T-cell (primary cell): ENCODE measurements at places on chromosomes 6 and 20. TPM values are rescaled to one million over a fixed set of nuclear protein-coding genes. Genes with fewer than 3 reads are reported as not detected.

- peaks cover 65% of the 10 kb centered on the region for H3K4me1 ChIP-seq
- H3K27me3 ChIP-seq = no peaks in the 10 kb centered on the region
- no peak for DNase-seq
- H3K4me3 ChIP-seq = peak overlapping the region; percentile 21
- H3K27ac ChIP-seq = peak overlapping the region; percentile 75
These were observed 18.8 kb downstream of the TOP1 start for GRCh38 chr20:41047279-41047974.

DNA sequence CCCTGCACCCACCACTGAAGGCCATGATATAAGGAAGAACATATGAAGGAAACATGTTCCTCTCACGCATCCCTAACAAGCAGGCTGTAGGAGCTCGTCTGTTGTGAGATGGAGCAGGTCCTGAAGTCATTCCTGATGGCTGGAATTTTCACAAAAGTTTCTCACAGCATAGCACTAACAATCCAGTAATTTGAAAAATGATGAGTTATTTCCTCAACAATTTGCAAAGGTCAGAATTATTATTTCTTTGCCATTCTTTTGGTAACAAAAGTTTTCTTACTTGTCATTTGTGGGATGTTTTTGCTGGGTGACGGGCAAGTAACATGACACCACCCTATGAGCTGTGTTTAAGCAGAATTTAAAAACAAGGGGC, 27.6 kb upstream of the FRMD1 start:
- no peaks in the 10 kb centered on the region for H3K4me1 ChIP-seq
- DNase-seq = no peak
- peaks cover 4% of the 10 kb centered on the region for H3K27me3 ChIP-seq
- no peak overlapping the region for H3K4me3 ChIP-seq
- no peaks in the 10 kb centered on the region for H3K36me3 ChIP-seq

GRCh38 chr6:39273406-39273821, 40.8 kb downstream of the KCNK17 start:
- no peaks in the 10 kb centered on the region for H3K27me3 ChIP-seq
- no peak overlapping the region for H3K4me3 ChIP-seq
- H3K36me3 ChIP-seq = no peaks in the 10 kb centered on the region
- H3K4me1 ChIP-seq = no peaks in the 10 kb centered on the region
- no peak for DNase-seq

DNA sequence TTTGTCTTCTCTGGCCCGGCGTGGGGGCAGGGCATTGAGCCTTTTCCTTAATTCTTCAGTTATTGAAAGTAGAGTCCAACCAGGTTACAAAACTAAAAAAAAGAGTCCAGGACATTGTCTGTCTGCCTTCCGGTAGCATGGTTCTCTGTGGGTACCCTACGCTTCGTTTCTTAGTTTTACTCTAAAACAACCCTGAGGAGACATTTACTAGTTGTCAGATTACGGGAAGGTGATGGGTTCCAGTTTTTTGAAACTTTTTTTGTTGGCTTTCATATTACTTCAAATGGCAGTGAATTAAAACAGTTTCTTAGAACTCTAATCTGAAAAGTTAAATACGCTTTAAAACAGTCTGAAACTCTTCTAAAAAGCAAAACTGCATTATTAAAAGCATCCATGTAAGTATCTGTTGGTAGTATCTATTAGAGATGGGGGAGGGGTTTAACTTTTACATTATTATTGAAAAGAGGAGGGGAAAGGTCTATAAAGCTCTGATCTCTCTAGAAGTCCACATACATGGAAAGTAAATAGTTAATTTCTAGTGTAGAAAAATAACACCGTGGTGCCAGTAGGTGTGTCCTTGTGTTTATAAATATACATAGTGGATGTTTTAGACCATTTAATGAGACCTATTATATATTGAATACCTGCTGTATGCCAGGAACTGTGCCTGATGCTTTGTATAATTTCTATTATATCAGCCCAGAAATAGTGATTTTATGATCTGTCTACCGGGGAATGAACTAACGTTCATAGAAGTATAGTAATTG, 2.2 kb downstream of the BICRAL start:
- H3K4me1 ChIP-seq = peaks cover 37% of the 10 kb centered on the region
- H3K27me3 ChIP-seq = no peaks in the 10 kb centered on the region
- peak overlapping the region; percentile 99 for H3K27ac ChIP-seq
- peaks cover 7% of the 10 kb centered on the region for H3K36me3 ChIP-seq
- peak overlapping the region; percentile 62 for H3K4me3 ChIP-seq
- DNase-seq = no peak

GRCh38 chr6:163641706-163642105, 227.2 kb downstream of the QKI start:
- peaks cover 6% of the 10 kb centered on the region for H3K27me3 ChIP-seq
- no peak overlapping the region for H3K4me3 ChIP-seq
- H3K36me3 ChIP-seq = no peaks in the 10 kb centered on the region
- DNase-seq = no peak

DNA sequence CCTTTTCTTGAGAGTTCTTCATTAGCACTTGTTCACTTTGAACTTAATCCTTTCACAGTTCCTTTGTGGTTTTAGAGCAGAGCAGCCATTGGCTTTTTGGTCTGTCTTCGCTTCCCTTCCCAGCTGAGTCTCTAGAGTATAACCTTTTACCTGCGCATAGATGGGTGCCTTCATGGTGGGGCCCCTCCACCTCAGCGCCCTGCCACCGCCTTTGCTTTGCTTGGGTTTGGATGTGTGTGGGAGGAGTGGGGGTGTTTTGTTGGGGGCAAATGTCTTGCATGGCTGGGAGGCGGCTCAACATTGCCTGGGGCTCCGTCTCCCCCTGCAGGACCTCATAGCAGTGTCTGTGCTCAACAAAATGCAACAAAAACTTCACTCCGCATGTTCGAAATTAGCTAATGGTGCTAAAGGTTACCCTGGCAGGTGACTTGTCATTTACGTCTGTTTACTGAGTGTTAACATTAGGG, 11.9 kb downstream of the PYGB start:
- DNase-seq = peak; percentile 19
- no peaks in the 10 kb centered on the region for H3K27me3 ChIP-seq
- H3K4me1 ChIP-seq = peaks cover 37% of the 10 kb centered on the region
- H3K36me3 ChIP-seq = no peaks in the 10 kb centered on the region

DNA sequence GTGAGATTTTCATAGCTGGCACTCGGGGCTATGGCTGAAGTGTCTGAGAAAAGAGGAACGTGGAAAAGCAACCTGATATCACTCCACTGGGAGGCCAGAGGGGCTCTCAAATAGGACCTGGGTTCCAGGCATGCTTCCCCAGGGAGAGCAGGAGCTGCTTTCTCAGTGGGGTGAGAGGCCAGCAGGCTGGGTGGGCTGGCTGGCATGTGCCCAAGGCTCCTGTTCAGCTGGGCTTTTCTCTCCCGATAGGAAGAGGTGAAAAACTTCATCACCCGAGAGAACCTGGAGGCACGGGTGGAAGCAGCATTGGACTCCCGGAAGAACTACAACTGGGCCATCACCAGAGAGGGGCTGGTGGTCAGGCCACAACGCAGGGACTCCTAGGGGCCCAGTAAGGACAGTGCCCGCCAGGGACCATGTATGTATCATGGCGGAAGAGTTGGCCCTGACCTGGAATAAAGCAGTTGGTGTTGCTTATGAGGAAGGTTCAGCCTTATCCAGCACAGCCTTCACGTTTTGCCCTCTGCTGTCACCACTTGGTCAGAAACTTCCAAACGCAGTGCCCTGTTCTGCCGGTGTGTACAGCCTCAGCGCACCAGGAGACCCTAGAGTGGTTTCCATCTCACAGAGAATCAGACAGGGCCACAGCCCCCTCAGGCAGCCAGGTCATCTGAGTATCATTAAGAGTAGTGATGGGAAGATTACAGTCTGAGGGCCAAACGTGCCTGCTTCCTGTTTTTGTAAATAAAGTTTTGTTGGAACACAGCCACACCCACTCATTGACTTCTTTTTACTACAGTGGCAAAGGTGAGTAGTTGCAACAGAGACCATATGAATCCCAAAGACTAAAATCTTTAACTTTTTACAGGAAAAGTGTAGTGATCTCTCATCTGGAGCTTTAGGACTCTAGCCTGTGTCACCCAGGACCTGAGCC, 1.9 kb downstream of the MRPS26 start:
- H3K36me3 ChIP-seq = peaks cover 27% of the 10 kb centered on the region
- no peak for DNase-seq
- no peak overlapping the region for H3K27ac ChIP-seq
- no peak overlapping the region for H3K4me3 ChIP-seq
- no peaks in the 10 kb centered on the region for H3K27me3 ChIP-seq
- H3K4me1 ChIP-seq = peaks cover 4% of the 10 kb centered on the region

DNA sequence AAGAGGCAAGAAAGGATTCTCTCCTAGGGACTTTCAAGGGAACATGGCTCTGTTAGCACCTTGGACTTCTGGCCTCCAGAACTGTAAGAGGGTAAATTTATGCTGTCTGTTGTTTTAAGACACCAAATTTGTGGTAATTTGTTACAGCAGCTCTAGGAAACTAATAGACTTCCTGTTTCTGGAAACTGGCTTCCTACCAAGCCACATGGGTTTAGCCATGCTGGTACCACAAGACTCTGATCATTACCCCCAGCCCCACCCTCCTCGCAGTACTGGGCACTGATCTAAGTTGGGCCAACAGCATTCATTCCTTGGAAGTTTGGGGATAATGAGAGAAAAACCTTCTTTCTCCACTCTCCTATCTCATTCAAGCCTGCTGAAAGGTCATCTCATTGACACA, 109.5 kb upstream of the SMLR1 start:
- H3K4me1 ChIP-seq = no peaks in the 10 kb centered on the region
- H3K27me3 ChIP-seq = no peaks in the 10 kb centered on the region
- no peaks in the 10 kb centered on the region for H3K36me3 ChIP-seq
- no peak for DNase-seq
- H3K4me3 ChIP-seq = no peak overlapping the region

- H3K4me3 ChIP-seq = no peak overlapping the region
- no peak overlapping the region for H3K27ac ChIP-seq
- no peaks in the 10 kb centered on the region for H3K27me3 ChIP-seq
- no peak for DNase-seq
- H3K4me1 ChIP-seq = no peaks in the 10 kb centered on the region
- H3K36me3 ChIP-seq = no peaks in the 10 kb centered on the region
These were observed 429.1 kb downstream of the HTR1B start for GRCh38 chr6:77034161-77034560.

GRCh38 chr6:73796881-73797280, 100.9 kb downstream of the CD109 start:
- no peaks in the 10 kb centered on the region for H3K36me3 ChIP-seq
- no peaks in the 10 kb centered on the region for H3K4me1 ChIP-seq
- H3K27me3 ChIP-seq = no peaks in the 10 kb centered on the region

GRCh38 chr6:149071997-149072396, 245.5 kb upstream of the TAB2 start:
- DNase-seq = no peak
- no peaks in the 10 kb centered on the region for H3K27me3 ChIP-seq
- no peak overlapping the region for H3K27ac ChIP-seq
- H3K36me3 ChIP-seq = no peaks in the 10 kb centered on the region

- no peaks in the 10 kb centered on the region for H3K4me1 ChIP-seq
- H3K27ac ChIP-seq = peak overlapping the region; percentile 24
- no peak overlapping the region for H3K4me3 ChIP-seq
- H3K36me3 ChIP-seq = no peaks in the 10 kb centered on the region
These were observed 7.0 kb downstream of the MUC21 start for GRCh38 chr6:30990422-30991086.

- no peak for DNase-seq
- no peak overlapping the region for H3K27ac ChIP-seq
- no peaks in the 10 kb centered on the region for H3K36me3 ChIP-seq
- no peaks in the 10 kb centered on the region for H3K4me1 ChIP-seq
These were observed 261.5 kb downstream of the KIF16B start for GRCh38 chr20:16311756-16312155.

DNA sequence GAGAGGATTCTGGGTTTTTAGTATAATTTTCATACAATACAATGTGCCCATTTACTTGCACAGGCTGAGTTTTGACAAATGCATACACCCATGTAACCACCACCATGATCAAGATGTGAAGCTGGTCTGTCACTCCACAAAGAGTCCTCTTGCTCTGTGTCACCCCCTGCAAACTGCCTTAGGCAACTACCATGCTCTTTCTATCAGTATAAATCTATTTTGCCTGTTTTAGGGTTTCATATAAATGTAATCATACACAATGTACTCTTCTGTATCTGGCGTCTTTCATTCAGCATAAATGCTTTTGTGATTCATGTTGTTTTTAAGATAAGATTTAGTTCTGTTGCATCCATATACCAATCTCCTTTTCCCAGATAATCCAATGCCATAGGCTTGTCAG, 181.9 kb upstream of the KCNG1 start:
- no peaks in the 10 kb centered on the region for H3K36me3 ChIP-seq
- no peak overlapping the region for H3K4me3 ChIP-seq
- H3K4me1 ChIP-seq = no peaks in the 10 kb centered on the region
- no peak overlapping the region for H3K27ac ChIP-seq
- H3K27me3 ChIP-seq = peaks cover 9% of the 10 kb centered on the region

GRCh38 chr20:60054716-60055634, 96.8 kb downstream of the CDH26 start:
- H3K27me3 ChIP-seq = no peaks in the 10 kb centered on the region
- peak overlapping the region; percentile 52 for H3K4me3 ChIP-seq
- H3K4me1 ChIP-seq = peaks cover 34% of the 10 kb centered on the region
- H3K27ac ChIP-seq = peak overlapping the region; percentile 66

GRCh38 chr6:3363296-3364025, 93.4 kb downstream of the SLC22A23 start:
- no peaks in the 10 kb centered on the region for H3K36me3 ChIP-seq
- H3K4me1 ChIP-seq = no peaks in the 10 kb centered on the region
- no peak overlapping the region for H3K27ac ChIP-seq
- peaks cover 17% of the 10 kb centered on the region for H3K27me3 ChIP-seq
- no peak for DNase-seq

GRCh38 chr6:136039185-136039584, 187.7 kb downstream of the PDE7B start:
- H3K4me3 ChIP-seq = no peak overlapping the region
- H3K4me1 ChIP-seq = no peaks in the 10 kb centered on the region
- no peaks in the 10 kb centered on the region for H3K36me3 ChIP-seq
- DNase-seq = no peak

DNA sequence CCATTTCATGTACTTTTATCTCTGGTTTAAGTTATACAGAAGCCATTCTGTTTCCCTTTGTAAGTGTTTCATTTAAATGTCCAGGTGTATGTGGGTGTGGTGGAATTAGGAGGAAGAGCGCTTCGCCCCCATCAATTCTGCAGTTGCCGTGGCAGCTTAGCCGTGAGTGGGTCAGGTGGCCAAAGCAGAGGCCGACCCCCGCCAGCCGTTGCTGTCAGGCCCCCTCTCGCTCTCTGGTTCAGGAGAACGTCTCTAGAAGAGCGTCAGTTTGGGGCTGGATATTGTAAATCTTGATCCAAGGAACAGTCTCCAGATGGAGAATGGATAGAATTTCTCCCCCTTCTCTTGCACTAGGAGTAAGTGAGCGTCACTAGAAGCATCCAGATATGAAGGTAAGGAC, 367.4 kb downstream of the FOXA2 start:
- no peak overlapping the region for H3K27ac ChIP-seq
- H3K36me3 ChIP-seq = no peaks in the 10 kb centered on the region
- H3K4me1 ChIP-seq = no peaks in the 10 kb centered on the region
- DNase-seq = no peak
- H3K4me3 ChIP-seq = no peak overlapping the region

Gene WFDC2
- not detected for total RNA-seq

Gene MAP7
- total RNA-seq = 0.61 TPM

Gene TGM3
- total RNA-seq = not detected

Gene TBXT
- total RNA-seq = not detected

Gene SLC12A5
- not detected for total RNA-seq

Gene TAGAP
- 224 TPM for total RNA-seq

Gene TSHZ2
- total RNA-seq = 25.8 TPM

Gene GNRH2
- 3.4 TPM for total RNA-seq

Gene BPIFB1
- total RNA-seq = 0.16 TPM

Gene FOXQ1
- 0.09 TPM for total RNA-seq

Gene HLA-DQB2
- total RNA-seq = 0.93 TPM

Gene MAP3K5
- total RNA-seq = 17.8 TPM

Gene HSPA12B
- total RNA-seq = not detected

Gene ITPR3
- total RNA-seq = 49.2 TPM

Gene CTAGE9
- not detected for total RNA-seq
